RPMI7951 (cell line): ENCODE measurements at places on chromosomes 7 and 10. TPM values are rescaled to one million over a fixed set of nuclear protein-coding genes. Genes with fewer than 3 reads are reported as not detected.

The MAPK8 gene
- 40.1 and 46.7 TPM in 2 replicates for total RNA-seq

The TMEM236 gene
- total RNA-seq: 0.10 and 0.12 TPM in 2 replicates

The CPVL gene
- 3.8 and 5.8 TPM in 2 replicates for total RNA-seq

The C10orf67 gene
- total RNA-seq: not detected in 2 replicates

The ODAD2 gene
- not detected in 2 replicates for total RNA-seq

The MRM2 gene
- total RNA-seq: 36.4 and 36.8 TPM in 2 replicates

The ASIC3 gene
- 0.10 and 1.3 TPM in 2 replicates for total RNA-seq

DNA sequence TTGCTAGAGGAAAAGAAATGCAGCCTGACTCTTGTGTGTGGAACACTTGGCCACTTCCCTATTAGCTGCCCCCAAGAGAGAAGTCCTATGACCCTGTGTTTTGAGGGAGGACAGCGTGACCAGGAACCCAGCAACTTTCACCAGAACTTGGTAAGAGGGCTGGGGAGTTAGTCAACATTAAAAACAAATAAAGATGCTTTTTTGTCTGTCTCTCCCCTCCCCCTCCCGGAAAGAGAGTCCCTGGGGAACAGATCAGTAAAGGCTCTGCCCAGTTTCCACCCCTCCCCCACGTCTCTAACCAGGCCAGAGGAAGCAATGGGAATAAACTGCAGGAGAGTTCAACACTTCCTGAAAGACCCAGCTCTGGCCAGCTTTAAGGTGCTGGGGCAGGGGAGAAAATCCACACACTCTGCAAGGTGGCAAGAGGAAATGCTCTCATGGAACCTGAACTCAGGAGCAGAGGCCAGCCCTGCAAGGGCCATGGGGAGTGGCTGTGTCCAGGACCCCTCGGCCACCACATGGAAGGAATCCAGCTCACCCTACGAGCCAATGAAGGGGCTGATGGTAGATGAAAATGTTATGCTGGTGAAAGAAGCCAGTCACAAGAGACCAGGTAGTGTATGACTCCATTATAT lies 21.5 kb downstream of the SH3PXD2A start:
- DNase-seq: no peak

DNA sequence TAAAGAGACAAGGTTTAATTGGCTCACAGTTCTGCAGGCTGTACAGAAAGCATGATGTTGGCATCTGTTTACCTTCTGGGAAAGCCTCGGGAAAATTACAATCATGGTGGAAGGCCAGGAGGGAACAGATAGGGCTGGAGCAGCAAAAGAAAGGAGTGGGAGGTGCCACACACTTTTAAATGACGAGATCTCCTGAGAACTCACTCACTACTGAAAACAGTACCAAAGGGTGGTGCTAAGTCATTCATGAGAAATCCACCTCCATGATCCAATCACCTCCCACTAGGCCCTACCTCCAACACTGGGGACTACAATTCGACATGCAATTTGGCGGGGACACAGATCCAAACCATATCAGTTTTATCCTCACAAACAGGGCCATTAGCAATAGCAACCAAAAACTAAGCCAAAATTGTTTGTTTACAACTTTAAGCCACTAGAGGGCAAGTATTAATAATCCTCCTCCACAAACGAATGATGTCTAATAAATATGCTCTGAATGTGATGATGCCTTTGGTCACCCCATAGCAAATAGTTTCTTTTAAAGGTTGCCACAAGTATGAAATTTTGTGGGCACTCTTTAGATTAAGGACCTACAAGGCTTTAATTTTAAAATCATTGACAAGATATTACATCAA lies 129.2 kb upstream of the NRBF2 start:
- no peak for DNase-seq

GRCh38 chr10:21464134-21464533 lies 61.3 kb downstream of the SKIDA1 start:
- peak; percentile 47 for DNase-seq

DNA sequence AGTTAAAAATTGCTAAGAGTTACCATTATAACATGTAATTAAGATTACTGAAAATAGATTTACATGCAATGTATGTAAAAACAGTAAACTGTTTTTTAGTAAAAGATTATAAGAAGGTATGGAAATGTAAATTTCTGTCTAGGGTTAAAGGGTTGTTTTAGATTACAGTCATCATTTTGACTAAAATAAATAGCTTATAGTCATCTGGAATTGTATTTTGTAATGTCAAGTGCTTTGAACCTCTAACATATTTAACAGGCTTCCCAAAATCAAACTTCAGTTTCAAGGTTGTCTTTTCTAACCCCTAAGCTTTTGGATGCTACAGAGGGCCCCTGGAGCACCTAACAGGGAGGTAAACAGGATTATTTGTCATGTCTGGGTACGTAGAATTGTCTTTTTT lies 35.0 kb upstream of the ZNF746 start:
- DNase-seq: no peak

- peak; percentile 85 for DNase-seq
Measured at GRCh38 chr10:60480865-60481563, 91.3 kb upstream of the ANK3 start.

DNA sequence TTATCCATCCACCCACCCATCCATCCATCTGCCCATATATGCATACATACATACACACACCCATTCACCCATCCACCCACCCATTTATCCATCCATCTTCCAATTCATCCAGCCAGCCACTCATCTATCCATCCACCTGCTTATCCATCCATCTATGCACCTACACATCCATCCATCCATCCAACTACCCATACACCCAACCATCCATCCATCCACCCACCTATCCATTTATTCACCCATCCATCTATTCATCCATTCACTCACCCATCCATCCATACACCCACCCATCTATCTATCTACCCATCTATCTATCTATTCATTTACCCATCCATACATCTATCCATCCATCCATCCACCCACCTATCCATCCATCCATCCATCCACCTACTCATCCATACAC lies 17.3 kb downstream of the TMEM72 start:
- DNase-seq: no peak

GRCh38 chr10:386771-387592 lies 251.7 kb downstream of the ZMYND11 start:
- DNase-seq: no peak

- DNase-seq: no peak
Measured at GRCh38 chr7:113812591-113813255, 106.1 kb downstream of the PPP1R3A start.

DNA sequence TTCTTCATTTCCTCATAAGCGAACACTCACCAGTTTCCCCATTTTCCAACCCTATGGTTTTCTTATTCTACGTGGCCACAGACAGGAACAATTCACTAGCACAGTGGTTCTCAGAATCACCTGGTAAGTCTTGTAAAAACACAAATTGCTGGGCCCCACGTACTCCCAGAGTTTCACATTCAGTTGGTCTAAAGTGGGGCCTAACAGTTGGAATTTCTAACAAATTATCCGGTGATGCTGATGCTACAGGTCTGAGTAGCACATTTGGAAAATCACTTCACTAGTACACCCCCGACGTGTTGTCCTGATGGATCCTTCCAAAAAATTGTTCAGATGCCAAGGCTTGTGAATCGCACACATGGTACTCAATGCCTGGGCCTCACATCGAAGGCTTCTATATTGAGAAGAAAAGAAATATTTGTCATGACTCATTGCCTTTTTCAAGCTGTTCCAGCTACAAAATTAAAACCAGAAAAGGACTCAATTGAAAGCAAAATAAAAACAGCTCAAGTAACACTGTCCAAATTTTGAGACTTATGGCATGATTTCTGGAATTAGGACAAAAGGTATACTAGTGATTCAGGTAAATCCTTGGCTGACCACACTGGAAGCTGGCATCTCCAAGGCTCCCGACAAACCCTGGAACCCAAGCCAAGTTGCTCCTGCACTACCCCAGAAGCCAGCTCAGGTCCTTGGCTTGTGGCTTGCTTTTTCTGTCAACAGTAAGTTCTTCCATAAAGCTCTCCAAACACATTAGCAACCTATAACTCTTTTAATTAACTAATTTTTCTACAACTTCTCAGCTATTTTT lies 12.9 kb upstream of the VIM start:
- peak; percentile 99 for DNase-seq

GRCh38 chr10:99854860-99855259 lies 72.4 kb downstream of the ABCC2 start:
- DNase-seq: peak; percentile 43

DNA sequence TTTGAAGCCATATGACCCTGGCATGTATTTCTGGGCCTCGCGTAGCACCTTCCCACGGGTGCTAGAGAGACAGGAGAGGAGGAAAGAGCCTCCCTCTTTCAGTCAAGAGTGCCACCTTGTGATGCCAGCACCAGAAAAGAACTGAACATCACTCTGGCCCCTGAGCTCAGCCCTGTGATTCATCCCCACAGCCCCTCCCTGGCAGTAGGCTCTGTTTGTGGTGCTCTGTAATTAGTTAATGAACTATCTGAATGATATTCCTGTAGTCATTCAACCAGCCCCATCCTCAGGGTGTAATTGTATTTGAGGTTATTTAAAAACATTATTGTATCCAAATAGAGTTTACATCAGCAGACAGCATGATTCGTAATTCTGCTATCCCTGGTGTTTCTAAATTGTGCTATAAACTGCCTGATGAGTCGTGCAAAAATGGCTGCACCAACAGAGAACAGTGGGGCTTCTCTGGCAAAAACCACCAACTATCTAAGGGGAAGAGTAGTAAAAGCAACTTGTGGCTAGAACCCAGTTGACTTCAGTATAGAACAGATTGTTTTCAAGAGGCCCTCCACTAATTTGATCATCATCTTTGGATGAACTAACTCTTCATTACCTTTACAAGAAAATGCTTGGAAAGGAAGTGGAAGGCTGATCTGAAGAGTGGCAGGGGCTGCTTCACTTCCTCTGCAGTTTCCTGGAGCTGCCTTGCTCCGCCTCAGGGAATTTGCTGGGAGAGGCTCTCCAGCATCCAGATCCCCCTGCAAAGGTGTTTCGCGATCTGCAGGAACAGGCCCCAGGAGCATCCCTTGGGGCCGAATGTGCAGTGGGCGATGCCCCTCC lies 23.7 kb upstream of the TIAL1 start:
- DNase-seq: peak; percentile 4

GRCh38 chr7:148962440-148962822 lies 65.9 kb downstream of the PDIA4 start:
- no peak for DNase-seq
